ENCODE measurements at places on chromosomes 11 and 22.

- DNase-seq = no peak
These were observed 438.2 kb downstream of the BUD13 start for GRCh38 chr11:116334596-116334995.

- no peak for DNase-seq
These were observed 10.2 kb downstream of the LRRC74B start for GRCh38 chr22:21055880-21056319.

- DNase-seq = no peak
These were observed 30.8 kb downstream of the MARK2 start for GRCh38 chr11:63869683-63870082.

DNA sequence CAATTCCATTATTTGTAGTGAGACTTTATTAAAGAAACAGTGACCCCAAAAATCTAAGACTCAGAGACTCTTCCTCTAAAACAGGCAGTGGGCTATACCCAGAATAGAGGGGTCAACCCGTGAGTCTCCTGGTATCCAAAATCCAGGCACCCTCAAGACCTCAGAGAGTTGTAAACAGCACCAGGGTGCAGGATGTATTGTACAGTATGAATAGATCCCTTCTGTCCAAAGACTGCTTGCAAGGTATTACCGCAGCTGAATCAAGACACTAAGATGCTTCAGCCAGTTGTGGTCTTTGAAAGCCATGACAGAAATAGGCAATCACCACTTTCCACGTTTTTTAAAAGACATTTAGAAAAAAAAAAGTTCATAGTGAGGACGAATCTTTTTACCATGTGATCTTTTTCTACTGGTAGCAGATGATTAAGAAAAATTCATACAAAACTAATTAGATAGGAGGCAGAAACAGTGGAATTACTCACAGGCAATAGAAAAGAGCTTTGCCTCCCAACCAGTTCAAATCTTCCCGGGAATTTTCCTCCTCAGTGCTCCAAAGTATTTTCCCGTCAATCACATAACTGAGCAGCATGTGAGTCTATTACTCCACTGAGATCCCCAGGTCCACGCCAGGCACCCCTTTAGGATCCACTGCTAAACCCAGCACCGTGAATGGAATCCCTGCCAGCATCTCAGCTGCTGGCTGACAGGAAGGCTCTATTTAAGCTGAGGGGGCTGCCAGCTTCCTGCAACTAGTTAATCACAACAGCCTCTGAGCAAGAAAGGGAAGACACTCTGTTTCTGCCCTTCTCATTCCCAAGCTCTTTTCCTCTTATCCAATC, 113.1 kb downstream of the ETS1 start:
- no peak for DNase-seq

DNA sequence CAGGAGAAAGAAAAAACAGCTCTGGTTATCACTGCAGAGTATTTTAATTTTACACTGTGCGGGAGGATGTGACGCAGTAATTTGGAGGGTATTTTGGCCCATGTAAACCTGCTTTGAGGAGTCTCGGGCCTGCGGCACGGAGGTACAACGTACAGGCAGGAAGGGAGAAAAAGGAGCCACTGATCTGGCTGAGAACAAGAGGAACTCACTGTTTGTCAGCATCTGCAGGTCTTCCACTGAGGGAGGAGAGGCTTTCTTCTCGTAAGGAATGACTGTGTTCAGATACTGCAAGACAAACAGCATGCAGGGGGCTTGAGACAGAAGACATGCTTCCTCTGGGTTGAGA, 44.0 kb downstream of the FEZ1 start:
- no peak for DNase-seq

DNA sequence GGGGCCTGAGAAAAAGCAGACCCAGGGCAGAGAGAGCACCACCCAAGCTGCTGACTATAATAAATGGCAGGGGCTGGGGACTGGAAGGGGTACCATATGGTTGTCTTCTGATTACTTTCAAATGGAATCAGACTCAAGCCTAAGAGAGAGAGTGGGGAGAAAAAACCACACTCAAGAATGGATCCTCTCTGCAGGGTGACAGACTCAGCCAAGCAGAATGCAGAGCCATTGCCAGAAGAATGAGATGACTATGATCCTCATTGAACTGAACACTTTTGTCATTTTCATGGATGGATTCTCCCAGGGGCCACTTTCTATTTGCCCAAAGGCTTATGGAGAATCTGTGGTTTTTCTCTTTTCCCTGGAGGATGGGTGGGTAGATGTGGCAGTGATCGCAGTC, 8.7 kb downstream of the UBASH3B start:
- DNase-seq = no peak

- DNase-seq = no peak
These were observed 41.9 kb downstream of the KCNJ1 start for GRCh38 chr11:128825050-128825784.

DNA sequence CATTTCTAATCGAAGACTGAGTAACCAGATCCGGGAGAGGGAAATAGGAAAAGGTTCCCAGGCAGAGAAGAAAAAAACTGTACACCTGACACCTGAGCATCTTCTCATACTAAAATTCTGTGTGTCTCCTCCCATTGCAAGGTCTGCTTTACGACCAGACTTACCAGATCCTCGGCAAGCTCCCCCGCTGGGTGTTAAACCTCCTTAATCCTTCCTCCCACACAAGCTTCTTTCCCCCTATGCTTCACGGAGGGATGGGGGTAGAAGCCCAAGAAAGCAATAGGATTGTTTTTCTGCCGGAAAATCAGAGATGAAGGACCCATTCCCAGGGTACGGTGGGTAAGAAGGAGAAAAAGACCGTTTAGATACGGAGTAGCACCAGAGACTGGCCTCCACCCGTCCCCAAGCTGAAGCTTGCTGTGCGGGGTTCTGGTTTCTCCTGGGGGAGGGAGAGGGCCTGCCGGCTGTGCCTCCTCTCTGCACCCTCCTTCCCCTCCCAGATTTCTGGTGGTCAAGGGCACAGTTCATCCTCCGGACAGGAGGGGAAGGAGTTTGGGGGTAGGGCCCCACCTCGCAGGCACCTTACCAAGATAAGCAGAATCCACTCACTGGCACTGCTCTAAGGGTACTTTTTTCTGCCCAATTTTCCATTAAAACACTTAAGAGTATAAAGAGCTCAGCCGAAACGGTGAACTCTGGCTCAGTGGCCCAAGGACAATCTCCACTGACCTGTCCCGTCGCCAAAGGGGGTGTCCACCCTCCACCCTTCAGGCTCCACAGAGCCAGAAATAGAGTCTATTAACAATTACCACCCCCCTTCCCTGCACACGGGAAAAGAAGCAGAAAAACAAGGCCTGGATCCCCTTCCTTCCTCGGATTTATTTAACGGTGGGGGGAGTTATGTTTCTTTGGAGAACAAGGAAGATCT, 1.2 kb downstream of the TOB2 start:
- no peak for DNase-seq

- no peak for DNase-seq
These were observed 107.5 kb downstream of the NXPE2 start for GRCh38 chr11:114785820-114786219.

DNA sequence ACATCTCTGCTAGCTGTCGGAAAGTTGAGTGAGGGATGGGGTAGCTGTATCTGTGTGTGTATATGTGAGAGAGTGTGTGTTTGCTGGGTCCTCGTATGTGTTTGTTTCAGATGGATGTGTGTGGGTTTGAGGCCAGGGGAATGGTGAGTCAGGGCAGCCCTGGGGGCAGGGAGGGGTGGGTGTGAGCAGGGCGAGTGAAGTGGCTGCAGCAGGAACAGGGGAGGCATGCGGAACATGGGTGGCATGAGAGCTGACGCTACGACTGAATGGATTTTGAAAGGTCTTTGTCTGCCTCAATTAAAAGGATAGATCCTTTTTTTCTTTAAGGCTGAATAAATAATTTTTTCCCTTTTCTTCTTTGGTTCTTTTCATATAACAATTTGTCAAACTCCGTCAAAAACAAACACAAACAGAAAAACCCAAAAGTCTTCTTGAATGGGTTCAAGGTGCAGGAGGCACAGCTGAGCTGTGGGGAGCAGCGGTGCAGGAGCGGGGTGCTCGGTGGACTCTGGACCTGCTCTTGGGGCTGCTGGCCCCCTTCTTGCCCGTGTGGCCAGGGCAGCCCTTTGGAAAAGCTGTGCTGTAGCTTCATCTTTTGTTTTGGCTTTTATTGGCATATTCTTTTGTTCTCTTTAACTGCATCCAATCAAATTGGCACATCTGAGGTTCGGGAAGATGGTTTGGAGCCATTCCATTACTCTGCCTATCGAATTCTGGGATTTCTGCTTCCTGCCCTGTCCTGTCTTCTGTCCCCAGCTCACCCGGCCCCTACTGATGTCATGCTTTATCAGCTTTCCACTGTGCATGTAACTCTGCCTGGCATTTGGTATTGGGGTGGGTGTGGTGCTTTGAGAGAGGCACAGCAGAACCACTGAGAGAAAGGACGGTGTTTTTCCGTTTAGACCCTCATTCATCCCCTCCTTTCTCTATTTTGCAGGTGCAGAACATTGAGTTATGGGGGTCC, 80.1 kb downstream of the ADAMTS15 start:
- DNase-seq = no peak

- peak; percentile 81 for DNase-seq
These were observed 8.7 kb upstream of the C1QTNF6 start for GRCh38 chr22:37196539-37197450.

GRCh38 chr11:63020671-63021291, 5.1 kb upstream of the SLC22A8 start:
- DNase-seq = no peak

DNA sequence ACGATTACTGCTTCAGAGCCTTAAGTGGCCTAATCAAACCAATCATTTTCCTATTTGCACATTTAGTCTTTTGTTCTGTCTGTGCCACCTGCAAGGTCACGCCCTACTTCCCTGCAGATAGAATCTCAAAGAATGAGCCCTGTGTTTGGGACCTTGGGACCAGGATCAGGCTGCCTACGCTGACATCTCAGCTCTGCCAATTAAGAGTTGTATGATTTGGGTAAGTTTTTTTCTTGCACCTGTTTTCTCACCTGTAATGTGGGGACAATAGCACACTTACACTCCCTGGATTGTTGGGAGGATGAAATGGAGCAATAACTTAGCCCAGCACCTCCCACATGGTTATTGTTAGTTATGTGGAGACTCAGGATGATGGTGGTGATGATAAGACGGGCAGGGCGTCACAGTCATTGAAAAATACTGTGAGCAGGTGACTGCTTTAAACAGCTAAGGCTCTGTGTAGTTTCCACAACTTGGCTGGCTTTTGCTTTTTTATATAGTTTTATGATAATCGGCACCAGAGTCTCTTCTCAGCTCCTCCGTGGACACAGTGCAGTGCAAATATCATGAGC, 155.0 kb downstream of the ADAMTS15 start:
- no peak for DNase-seq

- DNase-seq = no peak
These were observed 104.1 kb downstream of the ETS1 start for GRCh38 chr11:128483211-128483788.

- DNase-seq = no peak
These were observed 6.2 kb upstream of the IL17REL start for GRCh38 chr22:50018608-50019285.

- DNase-seq = no peak
These were observed 1.6 kb upstream of the TBX1 start for GRCh38 chr22:19758896-19759426.

DNA sequence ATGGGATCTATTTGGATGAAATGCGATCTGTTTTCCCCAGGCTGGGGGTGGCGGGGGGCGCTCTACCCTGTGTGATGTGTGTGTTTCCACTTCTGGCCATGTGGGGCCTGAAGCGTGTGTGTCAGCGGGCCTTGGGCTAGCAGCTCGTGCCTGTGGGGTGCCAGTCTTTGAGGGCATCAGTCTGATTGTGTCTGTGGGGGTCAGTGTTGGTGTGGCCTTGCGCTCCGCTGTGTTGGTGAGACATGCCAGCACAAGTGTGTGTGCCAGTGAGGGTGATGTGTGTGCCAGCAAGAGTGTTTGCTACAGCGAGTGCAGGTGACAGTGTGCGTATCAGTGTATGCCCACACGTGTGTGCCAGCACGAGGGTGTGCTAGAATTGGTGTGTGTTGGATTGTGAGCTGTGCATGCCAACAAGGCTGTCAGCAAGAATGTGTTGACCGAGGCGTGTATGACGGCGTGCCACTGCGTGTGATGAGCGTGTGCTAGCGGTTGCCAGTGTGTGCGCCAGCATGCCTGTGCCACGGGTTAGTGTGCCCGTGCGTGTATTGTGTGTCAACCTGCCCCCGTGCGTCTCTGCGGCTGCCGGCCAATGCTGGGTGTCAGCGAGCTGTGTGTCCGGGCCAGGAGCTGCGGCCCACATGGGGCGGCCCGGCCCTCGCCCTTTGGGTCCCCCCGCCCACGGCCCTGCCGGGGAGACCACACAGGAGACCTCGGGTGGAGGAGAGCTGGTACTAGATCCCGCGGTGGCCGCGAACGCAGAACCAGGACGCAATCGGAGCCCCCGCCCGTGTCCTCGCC, 519 bp downstream of the ARRB1 start:
- DNase-seq = no peak

DNA sequence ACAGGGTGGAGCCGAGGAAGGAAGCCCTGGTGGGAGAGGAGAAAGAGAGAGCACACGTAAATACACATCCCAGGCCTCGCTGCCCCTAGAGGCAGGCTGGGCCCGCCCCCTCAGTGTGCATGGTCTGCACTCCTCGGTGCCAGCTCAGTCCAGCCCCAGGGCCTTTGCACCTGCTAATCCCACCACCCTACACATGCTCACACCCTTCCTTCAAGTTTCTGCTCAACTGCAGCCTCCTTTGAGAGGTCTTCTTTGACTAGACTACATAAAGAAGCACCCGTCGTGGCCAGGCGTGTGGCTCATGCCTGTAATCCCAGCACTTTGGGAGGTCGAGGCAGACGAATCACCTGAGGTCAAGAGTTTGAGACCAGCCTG, 5.5 kb downstream of the IL2RB start:
- DNase-seq = no peak

GRCh38 chr11:66022401-66023185, 3.7 kb downstream of the CATSPER1 start:
- peak; percentile 68 for DNase-seq

DNA sequence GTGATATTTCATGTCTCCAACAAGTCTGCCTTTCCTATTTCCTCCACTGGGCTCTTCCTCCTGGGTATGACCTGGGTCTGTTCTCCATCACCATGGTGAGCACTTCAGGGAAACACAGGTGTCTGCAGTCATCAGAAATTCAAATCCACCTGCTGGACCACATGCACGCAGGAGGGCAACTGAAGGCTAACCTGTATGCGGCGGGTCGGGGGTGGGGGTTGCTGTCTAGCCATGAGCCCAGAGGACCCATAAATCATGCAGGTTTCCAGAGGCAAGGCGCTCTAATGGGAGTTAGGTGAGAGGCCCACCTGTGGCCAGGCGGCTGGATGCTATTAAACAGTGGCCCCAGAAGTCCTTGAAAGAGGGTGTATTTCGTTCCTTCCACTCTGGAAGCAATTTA, 11.1 kb upstream of the PAMR1 start:
- DNase-seq = no peak

DNA sequence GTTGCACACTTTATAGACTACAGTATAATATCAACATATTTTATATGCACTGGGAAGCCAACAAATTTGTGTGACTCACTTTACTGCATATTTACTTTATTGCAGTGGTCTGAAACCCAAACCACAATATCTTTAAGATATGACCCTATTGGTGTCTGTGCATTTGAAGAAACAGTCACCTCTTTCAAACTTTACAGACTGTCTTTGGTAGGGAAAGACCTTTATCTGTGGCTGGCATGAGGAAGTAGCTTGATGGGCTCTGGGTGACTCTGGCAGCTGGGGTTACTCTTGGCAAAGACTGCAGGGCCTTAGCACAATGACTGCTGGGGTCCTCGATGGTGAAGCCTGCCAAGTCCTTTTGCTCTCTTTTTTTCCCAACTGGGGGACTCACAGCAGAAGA, 21.3 kb upstream of the ABTB2 start:
- no peak for DNase-seq

- DNase-seq = no peak
These were observed 1020.5 kb downstream of the BRD1 start for GRCh38 chr22:48807155-48807554.

GRCh38 chr22:37284805-37285355, 2.6 kb downstream of the CYTH4 start:
- DNase-seq = peak; percentile 58
